Cerebellar cortex (tissue), 1 donor: ENCODE measurements at places on chromosomes 5 and 9.
A peak's percentile ranks its signal among the peaks of the same experiment; 100 is the strongest.

DNA sequence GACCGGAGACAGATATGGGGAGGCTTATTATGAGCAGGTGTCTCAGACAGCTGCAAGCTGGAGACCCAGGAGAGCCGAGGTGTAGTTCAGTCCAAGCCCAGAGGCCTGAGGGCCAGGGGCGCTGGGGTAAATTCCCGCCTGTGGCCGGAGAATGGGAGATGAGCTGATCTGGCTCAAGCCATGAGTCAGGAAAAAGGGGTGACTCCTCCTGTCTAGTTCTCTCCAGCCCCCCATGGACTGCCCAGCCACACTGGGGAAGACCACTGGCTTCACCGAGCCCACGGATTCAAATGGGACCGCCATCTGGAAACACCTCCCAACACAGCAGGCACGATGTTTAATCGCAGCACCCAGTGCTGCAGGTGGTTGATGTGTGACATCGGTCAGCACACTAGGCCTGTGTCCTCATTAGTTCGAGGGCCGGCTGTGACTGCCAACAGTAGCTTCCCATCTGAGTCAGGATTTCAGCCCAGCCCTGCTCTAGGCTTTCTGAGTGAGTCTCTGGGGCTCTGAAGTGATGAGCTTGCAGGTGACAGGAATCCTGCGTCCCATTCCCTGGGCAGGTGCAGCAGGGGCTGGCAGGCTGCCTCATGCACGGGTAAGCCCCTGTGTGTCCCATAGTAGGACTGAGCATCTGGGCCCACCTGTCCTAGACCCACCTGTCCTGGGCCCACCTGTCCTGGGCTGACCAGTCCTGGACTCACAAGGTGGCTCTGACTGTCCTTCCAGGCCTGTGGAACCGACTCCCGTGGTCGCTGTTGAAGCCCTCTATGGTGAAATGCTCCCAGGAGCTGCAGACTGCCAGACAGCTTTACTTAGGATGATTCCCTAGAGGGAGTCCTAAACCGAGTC lies 49.7 kb downstream of the AHRR start:
- no peak for DNase-seq

- DNase-seq: no peak
Observed at GRCh38 chr5:133841831-133842750, 126.3 kb downstream of the C5orf15 start.

GRCh38 chr5:115542651-115543364 lies 1.8 kb downstream of the FEM1C start:
- DNase-seq: no peak

GRCh38 chr5:24142341-24142740 lies 502.4 kb downstream of the CDH10 start:
- no peak for DNase-seq

DNA sequence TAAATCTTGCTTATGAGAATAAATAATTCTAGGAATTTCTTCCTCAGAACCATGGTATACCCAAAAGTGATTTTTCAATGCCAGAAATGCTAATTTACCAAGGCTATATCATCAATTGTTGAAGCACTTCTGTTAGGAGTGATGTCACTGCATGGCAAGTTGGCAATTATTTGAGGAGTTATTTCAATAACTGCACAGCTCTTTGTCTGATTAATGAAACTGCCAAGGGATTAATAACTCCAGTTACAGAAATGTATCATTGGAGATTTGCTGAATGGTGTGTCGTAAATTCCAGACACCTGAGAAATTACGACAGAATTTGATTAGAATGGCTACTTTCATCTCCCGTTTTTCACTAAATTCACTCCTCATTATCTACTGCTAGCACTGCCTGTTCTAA lies 182.6 kb upstream of the TYRP1 start:
- DNase-seq: no peak

DNA sequence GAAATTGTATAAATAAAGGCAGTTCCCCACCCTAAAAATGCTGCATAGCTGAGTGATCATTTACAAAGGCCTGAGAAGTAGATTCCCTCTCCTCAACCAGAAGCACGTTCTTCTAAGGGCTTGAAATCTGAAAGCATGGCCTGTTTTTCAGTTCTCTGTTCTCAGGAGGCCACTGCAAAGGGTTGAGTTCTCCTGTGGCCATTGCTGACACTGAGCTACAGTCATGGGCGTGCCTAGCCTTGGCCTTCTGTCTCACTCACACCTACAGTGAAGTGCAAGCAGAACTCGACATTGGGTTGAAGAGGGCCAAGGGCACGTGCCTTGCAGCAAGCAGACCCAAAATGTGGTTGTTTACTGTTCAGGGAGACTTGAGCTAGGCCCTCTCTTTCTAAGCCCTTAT lies 276.6 kb upstream of the VLDLR start:
- no peak for DNase-seq

- DNase-seq: no peak
Observed at GRCh38 chr5:136729901-136730355, 364.6 kb upstream of the TRPC7 start.

GRCh38 chr9:137688725-137689124 lies 69.9 kb downstream of the EHMT1 start:
- peak; percentile 32 for DNase-seq

GRCh38 chr5:160744268-160745101 lies 107.5 kb downstream of the ATP10B start:
- DNase-seq: no peak

GRCh38 chr5:156411-157072 lies 34.8 kb upstream of the LRRC14B start:
- DNase-seq: no peak

DNA sequence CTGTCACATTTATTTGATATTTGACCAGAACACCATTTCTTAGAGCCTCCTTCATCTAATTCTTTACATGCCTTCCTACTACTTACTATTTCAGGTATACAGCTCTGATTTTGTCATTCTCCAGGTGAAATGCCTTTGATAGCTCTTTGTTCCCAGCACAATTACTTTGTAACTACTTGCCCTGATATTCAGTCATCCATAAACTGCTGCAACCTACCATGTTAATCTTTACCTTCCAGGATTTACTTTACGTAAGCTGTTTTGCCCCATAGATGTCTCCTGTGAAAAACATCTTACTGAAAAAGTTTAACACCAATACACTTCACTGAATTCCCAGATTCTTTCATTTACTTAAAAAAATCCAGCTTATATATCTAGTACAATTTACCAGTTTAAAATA lies 443.8 kb upstream of the CYLC2 start:
- no peak for DNase-seq

- DNase-seq: no peak
Observed at GRCh38 chr9:86562691-86563090, 208.5 kb upstream of the TUT7 start.

DNA sequence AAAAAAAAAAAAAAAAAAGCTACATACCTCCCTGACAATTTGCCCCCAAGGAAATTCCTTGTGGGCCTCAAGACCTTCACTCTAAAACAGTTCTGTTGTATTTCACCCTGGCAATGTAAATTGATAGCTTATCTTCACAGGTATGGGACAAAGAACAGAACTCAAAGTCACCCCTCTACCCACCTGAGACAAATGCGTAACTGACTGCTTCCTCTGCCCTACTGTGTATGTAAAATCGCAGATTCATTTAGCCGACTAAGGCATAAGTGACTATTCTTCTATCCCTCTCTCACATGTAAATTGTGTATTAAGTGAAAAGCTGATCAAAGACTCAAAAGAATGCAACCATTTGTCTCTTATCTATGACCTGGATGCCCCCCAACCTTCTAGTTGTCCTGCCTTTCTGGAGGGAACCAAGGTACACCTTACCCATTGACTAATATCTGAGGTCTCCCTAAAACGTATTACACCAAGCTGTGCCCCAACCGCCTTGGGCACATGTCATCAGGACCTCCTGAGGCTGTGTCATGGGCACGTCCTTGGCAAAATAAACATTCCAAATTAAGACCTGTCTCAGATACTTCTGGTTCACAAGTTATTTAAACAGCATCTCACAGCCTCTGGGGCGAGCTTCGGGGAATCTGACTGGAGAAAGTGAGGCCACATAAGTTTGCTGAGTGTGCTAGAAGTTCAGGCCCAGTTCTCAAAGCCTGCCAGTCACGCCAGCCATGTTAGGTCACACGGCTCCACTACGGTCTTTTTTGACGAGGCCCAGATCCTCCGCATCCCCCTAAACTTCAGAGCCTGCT lies 954 bp downstream of the TBCA start:
- no peak for DNase-seq
